ENCODE measurements at places on chromosomes 12 and 14.

GRCh38 chr12:106332536-106332935 is 25.0 kb upstream of the POLR3B start:
- H3K36me3 ChIP-seq, result no peaks in the 10 kb centered on the region
- H3K4me1 ChIP-seq, result no peaks in the 10 kb centered on the region
- H3K4me3 ChIP-seq, result no peak overlapping the region
- no peak for DNase-seq
- no peak overlapping the region for H3K27ac ChIP-seq
- H3K27me3 ChIP-seq, result no peaks in the 10 kb centered on the region

- no peak overlapping the region for H3K4me3 ChIP-seq
- no peak overlapping the region for H3K27ac ChIP-seq
- H3K4me1 ChIP-seq, result no peaks in the 10 kb centered on the region
These were observed 817.8 kb downstream of the GALC start for GRCh38 chr14:87175175-87175574.

DNA sequence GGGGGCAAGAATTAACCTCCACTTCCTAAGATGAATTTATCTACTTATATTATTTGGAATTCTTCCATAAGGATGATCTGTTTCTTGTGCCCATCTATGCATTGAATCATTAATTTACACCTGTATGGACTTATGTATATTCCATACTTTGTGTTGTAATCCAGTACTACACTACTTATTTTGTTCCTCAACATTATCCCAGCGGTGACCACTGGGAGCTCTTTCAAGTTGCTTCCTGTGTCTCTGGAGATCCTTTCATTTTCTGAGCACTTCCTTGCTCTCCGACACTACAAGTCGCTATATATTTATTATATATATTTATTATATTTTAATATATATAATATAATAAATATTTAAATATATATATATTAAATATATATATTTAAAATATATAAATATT is 54.9 kb upstream of the SCN8A start:
- no peaks in the 10 kb centered on the region for H3K27me3 ChIP-seq
- no peaks in the 10 kb centered on the region for H3K4me1 ChIP-seq
- H3K36me3 ChIP-seq, result no peaks in the 10 kb centered on the region
- no peak for DNase-seq
- H3K27ac ChIP-seq, result no peak overlapping the region

- no peaks in the 10 kb centered on the region for H3K36me3 ChIP-seq
- H3K4me3 ChIP-seq, result no peak overlapping the region
- no peak overlapping the region for H3K27ac ChIP-seq
- no peak for DNase-seq
- H3K4me1 ChIP-seq, result no peaks in the 10 kb centered on the region
- no peaks in the 10 kb centered on the region for H3K27me3 ChIP-seq
These were observed 120.1 kb downstream of the ITPR2 start for GRCh38 chr12:26712892-26713291.
